Memory B cell (primary cell): ENCODE measurements at places on chromosomes 13 and 19.

GRCh38 chr19:36100476-36100875 lies 10.5 kb upstream of the OVOL3 start:
- DNase-seq = no peak

DNA sequence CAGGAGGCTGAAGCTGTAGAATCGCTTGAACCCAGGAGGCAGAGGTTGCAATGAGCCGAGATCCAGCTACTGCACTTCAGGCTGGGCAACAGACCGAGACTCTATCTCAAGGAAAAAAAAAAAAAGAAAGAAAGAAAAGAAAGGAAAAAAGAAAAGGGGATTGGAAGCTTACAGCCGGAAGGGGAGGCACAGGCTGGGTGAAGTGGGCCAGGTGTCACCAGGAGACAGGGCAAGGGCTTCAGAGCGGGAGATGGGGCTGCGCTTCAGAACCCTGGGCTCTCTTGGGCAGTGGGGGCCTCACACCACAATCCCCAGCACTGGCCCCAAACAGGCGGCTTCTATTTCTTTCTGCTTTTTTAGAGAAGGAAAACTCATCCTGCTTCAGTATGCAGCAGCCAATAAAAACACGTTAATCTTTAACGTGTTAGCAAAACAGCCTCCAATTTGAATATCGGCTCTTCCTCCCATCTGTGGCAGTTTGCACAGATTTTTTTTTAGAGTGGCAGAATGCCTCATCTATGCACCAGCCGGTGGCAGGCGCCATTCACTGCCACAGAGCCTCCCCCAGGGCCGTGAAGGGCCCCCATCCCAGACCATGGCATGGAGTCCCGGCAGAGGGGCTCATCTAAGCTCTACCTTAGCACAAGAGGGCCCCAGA lies 46.6 kb upstream of the C19orf12 start:
- no peak for DNase-seq

GRCh38 chr13:41271456-41272285 lies 8.3 kb upstream of the MTRF1 start:
- DNase-seq = no peak

DNA sequence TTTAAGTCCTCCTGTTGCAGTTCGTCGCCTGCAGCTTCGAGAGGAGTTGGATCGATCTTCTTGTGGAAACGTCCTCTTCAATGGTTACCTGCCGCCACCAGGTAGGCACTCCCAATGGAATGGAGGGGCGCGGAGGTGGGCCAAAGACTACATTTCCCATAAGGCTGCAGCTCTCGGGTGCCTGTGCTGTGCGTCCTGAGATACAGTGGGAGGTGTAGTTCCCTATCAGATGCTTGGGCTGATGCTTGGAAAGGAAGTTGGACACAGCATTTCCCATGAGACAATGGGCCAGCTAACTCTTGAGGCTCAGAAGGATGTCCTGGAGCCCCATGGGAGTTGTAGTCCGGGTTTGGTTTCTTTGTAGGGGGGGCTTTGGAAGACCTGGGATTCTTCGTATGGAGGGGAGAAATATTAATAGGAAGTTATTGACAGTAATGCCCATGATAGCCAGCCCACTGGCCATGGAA lies 1.8 kb downstream of the SHKBP1 start:
- no peak for DNase-seq

DNA sequence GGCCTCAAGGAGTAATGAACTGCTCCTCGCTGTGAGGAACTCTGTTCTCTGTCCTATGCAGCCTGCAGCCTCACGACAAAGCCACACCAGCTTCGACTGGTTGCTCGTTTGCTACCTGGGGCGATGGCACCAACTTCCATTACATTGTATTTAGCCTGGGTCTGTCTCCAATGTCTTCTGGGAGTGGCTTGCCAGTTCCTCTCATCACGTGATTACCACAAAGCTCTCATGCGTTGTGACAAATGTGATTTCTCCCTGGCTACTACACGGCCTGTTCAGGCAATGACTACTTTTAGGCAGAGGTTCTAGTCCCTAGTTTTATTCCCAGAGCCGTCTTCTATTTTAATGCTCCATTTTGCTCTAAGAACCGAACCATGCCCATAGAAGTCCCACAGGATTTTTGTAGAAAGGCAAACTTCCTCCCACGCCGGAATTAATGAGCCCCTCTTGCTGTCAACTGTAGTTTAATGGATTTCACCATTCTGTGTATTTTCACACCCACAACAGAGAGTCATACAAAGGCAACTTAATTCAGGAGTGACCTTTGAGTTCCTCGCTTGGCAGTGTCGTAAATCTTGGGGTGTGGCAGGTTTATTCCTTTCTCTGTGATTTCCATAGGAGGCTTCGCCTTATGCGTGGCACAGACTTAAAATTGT lies 351.9 kb downstream of the EFNB2 start:
- DNase-seq = no peak

DNA sequence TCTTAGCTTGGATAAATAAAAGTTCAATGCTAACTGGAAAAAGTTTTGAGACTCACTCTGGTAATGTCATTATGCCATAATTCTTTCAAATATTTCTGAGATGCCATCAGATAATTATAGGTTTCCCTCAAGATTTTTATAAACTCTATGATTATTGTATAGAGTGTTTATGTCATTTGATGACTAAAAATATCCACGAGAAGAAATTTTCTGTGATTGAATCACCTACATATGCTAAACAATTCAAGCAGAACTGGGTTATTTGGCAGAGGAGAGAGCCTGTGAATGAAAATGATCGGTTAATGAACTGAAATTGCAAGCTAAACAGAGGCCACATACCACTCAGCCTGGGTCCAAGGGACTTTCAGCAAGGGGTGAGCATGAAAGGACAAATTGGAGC lies 92.6 kb upstream of the TSC22D1 start:
- DNase-seq = no peak

- DNase-seq = no peak
Observed at GRCh38 chr13:45811891-45812694, 39.5 kb downstream of the SIAH3 start.

GRCh38 chr13:105118426-105118985 lies 1417.0 kb downstream of the EFNB2 start:
- DNase-seq = no peak

DNA sequence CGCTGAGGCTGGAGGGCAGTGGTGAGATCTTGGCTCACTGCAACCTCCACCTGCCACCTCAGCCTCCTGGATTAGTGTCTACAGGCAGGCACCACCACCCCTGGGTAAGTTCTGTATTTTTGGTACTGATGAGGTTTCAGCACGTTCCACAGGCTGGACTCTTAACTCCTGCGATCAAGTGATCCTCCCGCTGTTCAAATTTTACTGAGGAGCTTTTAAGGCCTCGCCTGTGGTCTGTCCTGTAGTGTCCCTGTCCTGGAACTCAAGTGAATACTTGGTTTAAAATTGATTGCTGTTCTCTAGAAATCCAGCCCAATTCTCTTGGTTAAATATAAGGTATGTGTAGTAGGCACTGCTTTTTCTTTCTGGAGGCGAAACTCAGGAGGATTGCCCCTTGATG lies 65.2 kb downstream of the DPRX start:
- DNase-seq = no peak

DNA sequence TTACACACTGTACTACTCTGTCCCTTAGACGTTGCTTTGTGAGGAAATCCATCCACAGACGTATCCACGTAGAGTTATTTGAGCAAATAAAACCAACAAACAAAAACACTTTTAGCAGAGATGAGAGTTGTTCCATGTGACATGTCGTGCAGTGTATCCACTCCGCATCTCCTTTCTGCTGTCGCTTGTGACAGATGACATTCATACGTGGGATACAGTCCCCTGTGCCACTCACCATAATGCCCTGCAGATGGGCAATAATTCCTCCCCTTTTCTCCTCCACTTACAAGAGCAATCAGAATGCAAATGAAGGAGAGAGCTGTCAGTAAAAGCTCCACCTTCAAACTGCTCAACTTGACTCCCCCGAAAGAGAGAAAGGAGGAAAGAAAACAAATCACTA lies 26.0 kb downstream of the IRS2 start:
- no peak for DNase-seq

- DNase-seq = no peak
Observed at GRCh38 chr19:48315712-48316111, 9.6 kb upstream of the EMP3 start.

GRCh38 chr19:13699786-13700185 lies 64.5 kb upstream of the MRI1 start:
- no peak for DNase-seq

- DNase-seq = no peak
Observed at GRCh38 chr13:97786510-97786909, 167.0 kb upstream of the IPO5 start.

GRCh38 chr13:50389726-50390125 lies 374.5 kb downstream of the KCNRG start:
- DNase-seq = no peak

DNA sequence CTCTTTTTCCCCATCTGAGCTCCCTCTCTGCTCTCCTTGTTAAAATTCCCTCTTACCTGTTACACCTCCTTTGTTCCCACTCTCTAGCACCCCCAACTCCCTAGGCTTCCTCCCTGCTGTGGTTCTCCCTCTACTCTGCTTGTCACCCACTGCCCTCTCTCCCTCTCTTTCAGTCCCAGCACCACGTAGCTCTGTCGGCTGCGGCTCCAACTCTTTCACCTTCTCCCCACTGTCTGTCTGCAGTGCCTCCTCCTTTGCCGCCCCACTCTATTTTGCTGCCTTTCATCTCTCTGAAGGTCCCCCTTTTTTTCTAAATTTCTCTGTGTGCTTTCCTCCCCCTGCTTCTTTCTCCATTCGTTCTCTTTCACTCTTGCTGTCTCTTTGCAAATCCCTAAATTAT lies 1.1 kb downstream of the ZNF836 start:
- no peak for DNase-seq

GRCh38 chr19:30784850-30785457 lies 412.8 kb downstream of the ZNF536 start:
- DNase-seq = no peak

GRCh38 chr19:31574251-31574973 lies 225.2 kb upstream of the TSHZ3 start:
- no peak for DNase-seq

DNA sequence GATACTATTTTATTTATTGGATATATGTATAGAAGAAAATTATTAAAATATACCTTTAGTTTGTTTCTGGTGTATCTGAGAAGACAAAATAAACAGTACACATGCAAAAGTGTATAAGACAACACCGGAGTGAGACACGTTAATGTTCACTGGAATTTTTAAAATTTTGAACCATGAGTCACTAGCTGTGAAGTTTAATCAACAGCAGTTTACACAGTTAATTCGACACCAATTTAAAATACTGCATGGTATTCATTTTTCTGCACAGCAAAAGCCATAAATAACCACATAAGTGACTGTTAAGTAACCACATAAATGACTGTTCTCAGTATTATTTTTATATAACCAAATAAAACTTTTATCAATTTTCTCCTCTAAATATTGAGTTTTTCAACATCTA lies 418.7 kb upstream of the NBEA start:
- DNase-seq = no peak
